ENCODE measurements at places on chromosomes 7 and 10.

- DNase-seq, result no peak
Observed at GRCh38 chr10:70984986-70985722, 96.8 kb upstream of the PCBD1 start.

- DNase-seq, result no peak
Observed at GRCh38 chr7:28626624-28627262, 214.4 kb downstream of the CREB5 start.

DNA sequence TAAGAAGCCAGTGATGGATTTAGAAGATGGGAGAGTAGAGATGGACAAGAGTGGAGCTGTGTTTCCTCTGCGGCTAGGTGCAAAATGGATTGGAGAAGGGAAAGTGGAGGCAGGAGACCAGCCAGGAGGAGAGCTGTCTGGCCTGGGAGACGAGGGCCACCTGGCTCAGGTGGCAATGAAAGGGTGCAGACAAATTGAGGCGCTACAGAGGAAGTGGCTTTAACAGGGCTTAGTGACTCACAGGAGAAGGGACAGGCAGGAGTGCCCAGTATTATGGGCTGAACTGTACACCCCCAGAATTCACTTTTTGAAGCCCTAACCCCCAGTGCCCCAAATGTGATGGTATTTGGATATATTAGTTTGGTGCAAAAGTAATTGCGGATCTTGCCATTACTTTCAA, 65.6 kb upstream of the DUSP5 start:
- no peak for DNase-seq

DNA sequence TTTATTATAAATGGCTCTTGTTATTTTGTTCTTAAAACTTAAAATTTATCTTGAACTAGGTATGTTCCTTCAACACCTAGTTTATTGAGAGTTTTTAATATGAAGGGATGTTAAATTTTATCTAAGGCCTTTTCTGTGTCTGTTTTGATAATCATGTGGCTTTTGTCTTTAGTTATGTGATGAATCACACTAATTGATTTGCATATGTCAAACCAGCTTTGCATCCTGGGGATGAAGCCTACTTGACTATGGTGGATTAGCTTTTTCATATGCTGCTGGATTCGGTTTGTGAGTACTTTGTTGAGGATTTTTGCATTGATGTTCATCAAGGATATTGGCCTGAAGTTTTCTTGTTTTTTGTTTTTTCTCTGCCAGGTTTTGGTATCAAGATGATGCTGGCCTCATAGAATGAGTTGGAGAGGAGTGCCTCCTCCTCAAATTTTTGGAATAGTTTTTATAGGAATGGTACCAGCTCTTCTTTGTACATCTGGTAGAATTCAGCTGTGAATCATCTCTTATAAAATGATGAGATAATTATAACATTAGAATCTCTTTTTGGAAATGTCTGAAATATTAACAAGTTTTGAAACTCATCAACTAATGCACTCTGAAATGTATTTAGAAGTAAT, 78.7 kb upstream of the AGR3 start:
- no peak for DNase-seq

DNA sequence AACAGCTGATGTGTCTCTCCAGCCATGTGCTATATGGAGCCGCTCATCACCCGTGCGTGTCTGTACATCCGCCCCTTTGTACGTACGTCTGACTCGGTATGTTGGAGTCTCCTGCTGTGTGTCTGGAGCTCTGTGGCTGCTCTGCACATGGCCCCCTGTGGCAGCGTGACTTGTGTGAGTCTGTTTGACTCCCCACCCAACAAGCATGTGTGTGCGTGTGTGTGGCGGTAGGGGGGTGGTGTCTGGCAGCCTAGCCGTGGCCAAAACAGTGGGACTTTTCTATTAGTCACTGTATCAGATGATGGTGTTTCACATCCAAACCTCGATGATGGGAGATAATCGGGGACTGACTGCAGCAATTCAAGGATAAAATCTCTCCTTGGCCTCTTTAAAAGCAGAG, 94.1 kb downstream of the COL13A1 start:
- no peak for DNase-seq

DNA sequence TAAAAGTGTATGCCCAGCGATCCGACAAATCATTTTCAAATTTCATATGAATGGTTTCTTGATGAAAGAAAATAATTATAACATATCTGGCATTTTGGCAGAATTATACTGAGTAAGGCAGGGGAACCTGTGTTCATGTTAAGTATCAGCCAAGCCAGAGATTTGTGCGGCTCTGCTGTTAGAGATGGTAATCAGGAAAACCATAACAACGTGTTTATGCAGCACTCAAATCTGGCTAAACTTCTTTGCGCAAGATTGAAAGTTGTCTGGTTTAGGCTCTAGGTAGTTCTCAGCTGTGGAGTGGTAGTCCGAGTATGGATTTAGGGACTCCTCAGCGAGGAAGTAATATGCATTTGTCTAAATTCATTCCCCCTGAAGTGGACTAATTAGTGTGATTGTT, 8.9 kb upstream of the CTBP2 start:
- DNase-seq, result no peak

DNA sequence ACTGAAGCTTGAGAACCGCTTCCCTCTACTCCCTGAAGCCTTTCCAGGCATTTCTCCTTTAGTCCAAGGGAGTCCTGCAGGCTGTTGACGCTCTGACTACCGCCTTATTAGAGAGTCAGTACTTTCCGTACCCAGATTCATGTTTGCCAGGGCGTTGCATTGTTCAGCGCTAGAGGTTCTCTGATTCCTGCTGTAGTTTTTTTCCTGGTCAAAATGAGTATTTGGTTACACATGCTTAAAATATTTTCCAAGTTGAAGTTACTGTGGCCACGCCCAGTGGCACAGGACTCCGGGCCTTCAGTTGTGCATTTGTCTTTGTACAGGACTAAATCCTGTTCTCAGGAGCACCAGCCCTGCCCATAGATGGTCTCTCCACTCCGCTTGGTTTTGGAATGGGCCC, 7.9 kb downstream of the MTURN start:
- no peak for DNase-seq

DNA sequence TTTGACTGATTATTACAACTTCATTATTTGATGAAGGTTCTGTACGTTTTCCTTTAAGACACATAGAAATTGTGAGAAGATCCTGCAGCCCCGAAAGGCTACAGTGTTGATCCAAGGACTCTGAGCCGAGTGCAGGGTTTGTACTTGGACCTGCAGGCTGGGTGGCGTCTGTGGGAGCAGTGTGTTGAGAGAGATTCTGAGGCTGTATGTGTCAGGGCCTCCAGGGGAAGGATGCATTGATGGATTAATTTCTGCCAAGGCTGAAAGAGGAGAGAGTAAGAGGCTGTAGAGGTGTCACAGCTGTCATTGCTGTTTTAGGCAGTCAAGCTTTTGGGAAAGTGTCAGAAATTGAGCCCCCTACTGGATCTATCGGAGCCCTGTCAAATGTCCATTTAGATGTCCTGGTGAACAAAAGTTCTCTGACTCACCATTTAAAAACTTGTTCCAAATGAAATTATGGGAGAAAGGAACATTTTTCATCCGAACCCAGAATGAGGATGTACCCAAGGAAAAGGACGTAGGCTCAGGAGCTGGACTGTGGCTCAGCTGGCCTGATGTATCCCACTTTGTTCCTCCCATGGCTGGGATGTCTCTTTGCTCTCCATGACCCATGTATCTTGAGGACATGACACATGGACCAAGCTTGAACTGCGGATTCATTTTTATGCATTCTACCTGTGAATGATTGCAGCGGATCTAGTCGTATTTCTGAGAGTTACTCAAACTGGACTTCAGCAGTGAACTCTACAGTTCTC, 102.2 kb downstream of the TCF7L2 start:
- DNase-seq, result no peak

DNA sequence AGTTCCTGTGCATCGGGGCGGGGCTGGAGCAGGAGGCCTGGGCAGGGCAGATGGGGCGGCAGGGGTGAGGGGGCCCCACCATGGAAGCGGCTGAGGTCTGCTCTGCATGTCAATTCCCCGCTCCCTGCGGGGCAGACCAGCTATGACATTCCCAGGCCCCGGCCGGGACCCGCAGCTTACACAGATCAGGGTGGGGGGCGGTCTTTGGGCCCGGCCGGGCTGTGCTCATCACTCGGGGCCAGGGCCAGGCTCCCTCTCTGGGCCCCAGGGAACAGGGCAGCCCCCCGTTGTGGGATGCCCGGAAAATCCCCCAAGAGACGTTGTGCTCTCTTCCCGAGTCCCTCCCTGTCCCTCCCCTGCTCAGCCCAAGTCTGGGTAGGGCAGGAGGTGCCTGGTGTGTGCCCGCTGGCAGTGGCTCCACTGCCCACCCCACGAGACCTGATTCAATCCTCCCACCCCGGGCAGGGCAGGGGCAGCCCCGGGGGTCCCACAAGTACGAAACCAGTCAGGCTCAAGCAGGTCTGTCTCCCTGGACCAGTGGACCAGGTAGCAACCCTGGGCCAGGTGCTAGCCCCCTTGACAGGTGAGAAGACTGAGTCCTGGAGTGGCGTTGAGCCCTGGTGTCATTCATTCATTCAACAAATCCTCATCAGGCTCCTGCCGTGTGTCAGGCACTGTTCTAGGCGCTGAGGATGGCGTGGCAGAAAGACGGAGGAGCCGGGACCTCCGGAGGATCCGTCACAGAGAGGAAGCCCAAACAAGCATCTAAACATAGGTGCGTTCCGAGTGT, 29.0 kb downstream of the MICALL2 start:
- no peak for DNase-seq

- no peak for DNase-seq
Observed at GRCh38 chr7:113912876-113913275, 5.9 kb downstream of the PPP1R3A start.

DNA sequence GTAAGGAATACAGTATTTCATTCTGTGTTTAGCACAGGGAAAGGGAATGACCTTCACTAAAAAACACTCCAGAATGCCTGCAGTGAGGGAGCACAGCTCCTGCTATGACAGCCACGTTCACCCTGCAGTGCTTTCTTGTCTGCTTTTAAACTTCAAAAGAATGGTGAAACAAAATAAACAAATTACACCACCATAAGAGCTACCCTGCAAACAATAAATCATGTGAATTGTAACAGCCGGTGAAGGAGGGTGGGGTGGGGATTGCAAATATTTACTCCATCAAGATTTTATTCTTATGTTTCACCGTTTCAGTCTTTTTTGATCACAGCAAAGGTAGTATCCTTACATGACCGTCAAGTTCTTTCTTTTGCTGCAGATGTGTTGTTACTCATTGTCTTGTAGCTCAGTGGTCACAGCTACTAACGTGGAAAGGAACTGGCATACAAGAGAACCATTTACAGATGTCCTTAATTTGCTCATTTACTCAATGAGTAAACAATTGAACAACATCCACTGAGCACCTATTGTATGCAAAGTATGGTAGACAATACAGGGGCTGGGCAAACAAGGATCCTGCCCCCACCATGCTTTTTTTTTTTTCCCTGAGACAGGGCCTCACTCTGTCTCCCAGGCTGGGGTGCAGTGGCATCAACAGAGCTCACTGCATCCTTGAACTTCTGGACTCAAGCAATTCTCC, 4.1 kb upstream of the CHN2 start:
- no peak for DNase-seq

GRCh38 chr10:133115453-133115842, 27.7 kb downstream of the ADGRA1 start:
- no peak for DNase-seq

- DNase-seq, result no peak
Observed at GRCh38 chr10:69086001-69086509, 1.8 kb upstream of the SRGN start.

DNA sequence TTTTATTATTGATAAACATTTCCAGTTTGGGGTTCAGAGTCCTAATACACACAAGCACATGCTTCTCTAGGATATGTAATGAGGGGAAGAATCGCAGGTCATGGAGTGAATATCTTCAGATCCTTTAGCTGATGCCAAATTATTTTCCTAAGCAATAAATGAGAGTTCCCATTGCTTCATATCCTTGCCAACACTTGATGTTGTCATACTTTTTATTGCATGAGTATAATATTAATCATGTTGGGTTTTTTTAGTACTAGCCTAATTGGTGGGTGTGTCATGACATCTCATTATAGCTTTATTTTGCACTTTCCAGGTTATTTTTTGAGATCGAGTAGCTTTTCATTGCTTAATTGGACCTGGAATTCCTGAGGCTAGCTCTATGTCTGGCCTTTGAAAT, 35.3 kb downstream of the TLX1 start:
- no peak for DNase-seq

DNA sequence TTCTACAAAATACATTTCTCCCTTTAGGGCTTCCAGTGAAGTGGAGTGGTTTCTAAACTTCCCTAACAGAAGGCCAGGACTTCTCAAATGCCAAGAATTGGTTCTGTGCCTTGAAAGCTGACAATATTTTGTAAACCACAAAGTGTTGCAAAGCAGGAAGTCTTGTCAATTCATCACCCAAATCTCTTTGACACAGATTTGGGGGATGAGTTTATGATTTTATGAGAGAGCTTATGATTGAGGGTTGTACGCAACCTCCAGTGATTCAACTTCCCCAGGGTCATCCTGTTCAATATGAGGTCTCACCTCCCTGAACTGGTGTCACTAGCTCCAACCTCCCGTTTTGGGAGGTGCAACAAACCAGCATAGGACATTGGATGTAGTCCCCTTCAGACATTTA, 83.7 kb downstream of the PRLHR start:
- no peak for DNase-seq

DNA sequence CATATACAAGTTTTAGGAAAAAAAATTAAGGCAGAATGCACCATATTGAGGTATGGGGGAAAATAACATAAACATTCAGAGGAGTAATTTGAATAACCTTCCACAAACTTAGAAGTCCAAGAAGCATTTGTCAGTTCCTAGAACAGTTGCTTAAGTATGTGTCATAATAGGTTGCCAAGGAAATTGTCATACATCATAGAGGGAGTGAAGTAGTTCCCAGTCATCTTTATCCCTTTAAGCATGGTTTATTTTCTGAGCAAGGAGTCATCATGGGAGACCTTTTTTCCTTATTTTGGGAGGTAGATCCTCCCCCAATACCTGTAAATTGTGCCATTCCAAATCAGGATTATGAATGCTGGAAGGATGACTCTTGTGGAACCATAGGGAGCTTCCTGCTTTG, at the start of gene SSMEM1:
SSMEM1 (plus strand) TSS at position 219 of the 400 bp plus-strand sequence; CDS start at position 270, 51 bp downstream.
- DNase-seq, result no peak

- DNase-seq, result no peak
Observed at GRCh38 chr10:112687647-112688046, 240.6 kb downstream of the VTI1A start.

- DNase-seq, result no peak
Observed at GRCh38 chr10:117547016-117547715, 4.6 kb downstream of the EMX2 start.

DNA sequence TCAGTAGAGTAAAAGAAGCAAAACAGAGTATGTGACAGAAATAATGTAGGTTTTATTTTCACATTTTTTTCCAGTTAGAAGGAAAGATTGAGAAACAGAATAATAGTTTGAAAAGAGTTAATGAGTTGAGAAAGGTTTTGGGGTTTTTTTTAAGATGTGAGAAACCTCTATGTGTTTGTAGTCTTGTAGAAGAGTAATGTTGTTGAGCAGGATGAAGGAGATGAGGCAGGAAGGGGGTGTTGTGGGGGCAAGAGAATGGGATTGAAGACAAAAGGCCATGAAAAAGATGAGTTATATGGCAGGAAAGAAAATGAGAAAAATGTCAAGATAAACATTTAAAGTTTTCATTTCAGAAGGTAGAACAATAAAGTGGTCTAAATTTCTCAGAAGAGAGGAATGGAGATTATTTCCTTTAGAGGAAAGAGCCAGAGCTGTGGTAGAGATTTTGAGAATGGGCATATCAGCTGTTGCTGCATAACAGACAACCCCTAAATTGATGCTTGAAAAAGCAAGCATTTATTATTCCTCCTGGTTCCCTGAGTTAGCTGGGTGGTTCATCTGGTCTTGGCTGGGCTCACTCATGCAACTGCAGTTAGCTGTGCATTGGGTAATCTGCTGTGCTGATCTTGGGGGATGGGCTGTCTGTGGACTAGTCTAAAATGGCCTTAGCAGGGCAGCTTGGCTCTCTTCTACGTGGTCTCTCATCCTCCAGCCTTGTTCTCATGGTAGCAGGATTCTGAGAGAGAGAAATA, 27.1 kb downstream of the PCGF5 start:
- no peak for DNase-seq
